ENCODE measurements at places on chromosomes 5 and 9. TPM values are rescaled to one million over a fixed set of nuclear protein-coding genes. Genes with fewer than 3 reads are reported as not detected.

ZDHHC11 gene
- total RNA-seq = 0.64 TPM

DNA sequence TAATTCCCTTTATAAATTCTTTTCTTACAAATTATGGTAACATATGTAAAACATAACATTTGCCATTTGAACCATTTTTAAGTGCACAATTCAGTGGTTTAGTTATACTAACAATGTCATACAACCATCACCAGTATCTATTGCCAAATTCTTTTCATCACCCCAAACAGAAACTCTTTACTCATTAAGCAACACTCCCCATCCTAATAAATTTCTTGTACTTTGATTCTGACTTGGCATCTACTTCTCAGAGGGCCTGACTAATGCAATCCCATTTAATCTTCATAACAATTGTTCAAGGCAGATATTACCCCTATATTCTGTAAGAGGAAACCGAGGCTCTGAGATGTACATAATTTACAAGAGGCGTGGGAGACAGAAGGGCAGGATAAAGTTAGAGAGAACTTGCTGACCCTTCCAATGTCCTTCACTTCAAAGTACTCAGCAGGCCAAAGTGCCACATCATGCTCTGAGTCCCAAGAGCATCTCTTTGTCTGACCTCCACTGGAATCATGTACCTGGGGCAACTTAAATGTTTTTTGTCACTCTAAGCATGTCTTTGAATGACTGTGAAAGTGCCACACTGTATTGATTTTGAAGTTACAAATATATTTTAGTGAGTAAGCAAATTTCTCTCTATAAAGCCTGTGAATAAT, 255.3 kb downstream of the KIF4B start:
- no peak for DNase-seq

DNA sequence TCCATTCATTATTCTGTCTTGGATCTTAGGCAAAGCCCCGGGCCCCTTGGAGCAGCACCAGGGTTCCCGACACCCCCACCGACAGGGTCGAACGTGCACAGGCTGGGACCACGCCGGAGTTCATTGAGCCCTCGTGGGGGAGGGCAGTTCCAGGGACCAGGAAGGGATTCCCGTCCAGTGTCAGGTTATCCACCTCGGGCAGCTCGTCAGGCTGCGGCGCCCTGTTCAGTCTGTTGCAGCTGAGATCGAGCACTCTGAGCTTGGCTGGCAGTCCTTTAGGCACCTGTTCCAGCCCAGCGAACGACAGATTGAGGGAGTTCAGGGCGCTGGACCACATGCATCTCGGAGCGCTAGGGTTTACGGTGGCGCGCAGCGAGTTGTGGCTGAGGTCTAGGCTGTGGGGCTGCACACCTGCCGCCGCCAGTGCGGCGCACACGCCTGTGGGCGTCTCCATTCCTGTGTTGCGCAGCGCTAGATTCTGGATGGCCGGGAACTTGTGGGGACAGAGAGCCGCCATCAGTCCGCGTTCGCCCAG, 1.1 kb downstream of the CD14 start:
- no peak for DNase-seq

WDR31 gene
- total RNA-seq = 0.32 TPM

SGCD gene
- 15.1 TPM for total RNA-seq

DNA sequence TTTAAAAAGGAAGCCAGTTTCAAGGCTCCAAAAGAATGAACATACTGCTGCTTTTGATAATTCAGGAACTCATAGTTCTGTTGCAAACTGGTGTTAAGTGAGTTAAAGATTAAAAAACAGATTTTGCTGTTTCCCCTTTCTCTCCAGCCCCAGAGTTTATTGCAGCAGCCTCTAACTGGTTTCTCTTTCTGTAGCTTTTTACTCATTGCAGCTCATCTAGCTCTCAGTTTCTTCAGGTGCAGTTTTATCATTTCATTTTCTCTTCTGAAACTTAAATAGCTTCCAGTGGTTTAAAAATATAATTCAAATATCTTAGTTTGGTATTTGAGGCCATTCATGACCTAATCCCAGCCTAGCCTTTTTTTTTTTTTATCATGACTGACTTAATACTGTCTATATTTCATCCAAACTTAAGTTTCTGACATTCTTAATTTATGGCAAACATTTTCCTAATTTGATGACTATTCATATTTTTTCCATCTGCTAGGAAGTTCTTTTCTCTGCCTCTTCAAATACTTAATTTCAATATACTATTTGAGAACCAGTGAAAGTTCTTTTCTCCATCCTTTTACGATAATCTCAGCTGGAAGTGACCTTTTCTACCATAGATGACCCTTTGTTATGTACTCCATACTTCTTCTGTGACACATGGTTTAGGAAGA, 252.7 kb upstream of the GRIA1 start:
- no peak for DNase-seq

TMEM252 gene
- not detected for total RNA-seq

ESM1 gene
- under 0.01 TPM for total RNA-seq

GRCh38 chr9:81372628-81373191, 316.6 kb downstream of the TLE1 start:
- no peak for DNase-seq

GRCh38 chr5:108820983-108821382, 73.3 kb downstream of the FER start:
- no peak for DNase-seq

Measured in fibroblast of villous mesenchyme (primary cell).